ENCODE measurements at places on chromosomes 12 and 14. TPM values are rescaled to one million over a fixed set of nuclear protein-coding genes. Genes with fewer than 3 reads are reported as not detected.

The HCAR3 gene
- total RNA-seq = not detected

The OR11H12 gene
- not detected for total RNA-seq

The ALX1 gene
- total RNA-seq = 4.0 TPM

The AGAP2 gene
- total RNA-seq = 0.12 TPM

The FOXN4 gene
- 0.03 TPM for total RNA-seq

The NAV3 gene
- 7.9 TPM for total RNA-seq

The PPM1H gene
- 7.1 TPM for total RNA-seq

The CNTN1 gene
- 53.7 TPM for total RNA-seq

The SDR39U1 gene
- 54.9 TPM for total RNA-seq

The RPS6KA5 gene
- 3.4 TPM for total RNA-seq

The PLCZ1 gene
- not detected for total RNA-seq

The KCNMB4 gene
- 0.16 TPM for total RNA-seq

The SOS2 gene
- total RNA-seq = 11.2 TPM

The RHEBL1 gene
- 4.9 TPM for total RNA-seq

The GLS2 gene
- total RNA-seq = 0.20 TPM

The LHX5 gene
- not detected for total RNA-seq

The GARIN6 gene
- not detected for total RNA-seq

The LAG3 gene
- total RNA-seq = 1.9 TPM

The LRRC10 gene
- not detected for total RNA-seq

The INHBC gene
- not detected for total RNA-seq
